ENCODE measurements at places on chromosomes 4 and X. TPM values are rescaled to one million over a fixed set of nuclear protein-coding genes. Genes with fewer than 3 reads are reported as not detected.

PDLIM5 gene
- total RNA-seq, result 310 TPM

MEPE gene
- not detected for total RNA-seq

SSX2 gene
- total RNA-seq, result not detected

DNA sequence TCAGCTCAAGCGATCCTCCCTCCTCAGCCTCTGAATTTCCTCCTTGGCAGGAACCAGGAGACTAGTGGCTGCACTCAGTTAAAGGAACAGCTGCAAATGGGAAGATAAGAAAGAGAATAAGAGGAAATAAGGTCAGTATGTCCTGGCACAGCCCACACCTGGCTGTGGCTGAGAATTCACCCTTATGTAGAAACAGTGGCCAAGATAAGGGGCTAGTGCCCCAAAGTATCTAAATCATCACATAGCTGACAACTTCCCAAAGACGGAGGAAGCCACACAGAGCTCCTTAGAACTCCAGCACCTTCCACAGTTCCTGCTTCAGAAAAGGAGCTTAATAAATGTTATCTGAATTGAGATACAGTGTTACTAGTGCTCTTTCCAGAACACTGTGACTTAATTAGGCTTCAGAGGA, 2.3 kb upstream of the CHIC2 start:
- DNase-seq, result peak; percentile 82

- peak; percentile 14 for DNase-seq
Measured at GRCh38 chrX:24646745-24647182, 383 bp downstream of the PCYT1B start.

- no peak for DNase-seq
Measured at GRCh38 chr4:91015861-91016260, 888.7 kb downstream of the CCSER1 start.

- DNase-seq, result peak; percentile 25
Measured at GRCh38 chr4:173505924-173506518, 24.0 kb downstream of the HAND2 start.

RAB40A gene
- 0.58 TPM for total RNA-seq

- no peak for DNase-seq
Measured at GRCh38 chr4:126264839-126265238, 950.1 kb downstream of the FAT4 start.

Data from endothelial cell of umbilical vein (primary cell).